Activated CD8-positive, alpha-beta memory T cell treated with anti-CD3 and anti-CD28 coated beads for 4 hours (primary cell): ENCODE measurements at places on chromosomes 4 and X.

DNA sequence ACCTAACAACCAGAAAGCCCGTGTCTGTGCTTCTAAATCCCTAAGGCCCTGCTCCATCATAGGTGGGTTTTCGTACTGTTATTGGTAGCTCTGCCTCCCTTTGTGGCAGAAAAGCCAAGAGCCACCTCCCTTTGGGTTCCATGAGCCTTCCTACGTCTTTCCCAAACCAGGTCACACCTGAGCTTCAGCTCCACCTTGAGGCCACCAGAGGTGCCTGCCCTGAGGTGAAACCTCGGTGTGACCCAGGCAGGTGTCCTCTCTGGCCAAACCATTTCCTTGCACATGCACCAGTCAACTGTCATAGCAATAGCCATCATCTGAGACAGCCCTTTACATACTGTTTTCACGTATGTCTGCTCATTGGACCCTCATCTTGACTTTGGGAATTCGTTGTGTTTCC, 188.0 kb upstream of the RBPJ start:
- DNase-seq = no peak

DNA sequence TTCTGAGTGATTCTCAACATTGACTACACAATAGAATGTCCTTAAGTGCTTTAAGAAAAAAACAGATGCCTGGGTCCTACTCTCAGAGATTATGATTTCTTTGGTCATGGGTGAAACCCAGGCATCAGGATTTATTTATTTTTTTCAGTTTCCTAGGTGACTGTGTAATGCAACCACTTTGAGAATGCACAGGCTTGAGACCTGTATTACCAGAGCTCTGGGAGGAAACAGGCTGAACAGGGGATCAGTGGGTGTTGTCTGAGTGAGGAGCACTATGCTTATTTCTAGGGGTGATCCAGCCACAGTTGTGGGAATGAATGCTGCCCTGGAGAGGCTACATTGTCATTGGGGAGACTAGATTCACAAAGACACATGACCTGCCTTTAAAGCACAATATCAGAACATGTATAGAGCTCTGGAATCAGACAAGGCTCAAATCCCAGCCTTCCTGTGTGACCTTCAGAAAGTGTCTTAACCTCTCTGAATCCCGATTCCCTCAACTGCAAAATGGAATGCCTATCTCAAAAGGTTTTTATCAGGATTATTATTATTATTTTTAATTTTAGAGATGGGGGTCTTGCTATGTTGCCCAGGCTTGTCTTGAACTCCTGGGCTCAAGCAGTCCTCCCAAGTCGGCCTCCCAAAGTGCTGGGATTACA, 61.6 kb upstream of the PRPS1 start:
- no peak for DNase-seq

DNA sequence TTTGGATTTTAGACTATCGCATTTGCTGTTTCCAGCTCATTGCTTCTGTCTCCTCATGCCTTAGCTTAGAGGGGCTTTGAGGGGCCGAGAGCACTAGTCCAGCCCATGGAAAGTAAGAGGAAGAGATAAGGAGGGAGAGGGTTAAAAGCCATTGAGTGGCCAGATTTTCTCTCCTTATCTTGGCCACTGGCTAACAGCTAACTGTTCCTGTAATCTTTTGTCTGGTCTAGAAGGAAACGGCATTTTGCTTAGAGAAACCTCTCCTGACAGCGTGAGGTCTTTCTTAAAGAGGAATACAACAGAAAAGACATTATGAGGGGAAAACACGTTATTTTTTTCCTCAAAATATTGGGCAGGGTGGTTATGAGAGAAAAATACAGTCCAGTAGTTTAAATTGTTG, 7.9 kb downstream of the GPR101 start:
- no peak for DNase-seq

- no peak for DNase-seq
Measured at GRCh38 chr4:95417531-95417930, 131.2 kb downstream of the UNC5C start.

DNA sequence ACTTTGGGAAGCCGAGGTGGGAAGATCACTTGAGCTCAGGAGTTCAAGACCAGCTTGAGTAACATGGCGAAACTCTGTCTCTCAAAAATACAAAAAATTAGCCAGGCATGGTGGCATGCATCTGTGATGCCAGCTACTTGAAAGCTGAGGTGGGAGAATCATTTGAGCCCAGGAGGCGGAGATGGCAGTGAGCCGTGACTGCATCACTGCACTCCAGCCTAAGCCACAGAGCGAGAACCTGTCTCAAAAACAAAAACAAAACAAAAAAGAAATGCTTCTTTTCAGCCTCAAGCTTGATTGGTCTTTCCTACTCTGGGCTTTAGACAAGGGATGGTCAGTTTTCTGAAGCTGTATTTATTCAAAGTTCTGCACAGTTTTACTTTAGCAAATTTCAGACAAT, 15.8 kb upstream of the DHRSX start:
- DNase-seq = no peak

DNA sequence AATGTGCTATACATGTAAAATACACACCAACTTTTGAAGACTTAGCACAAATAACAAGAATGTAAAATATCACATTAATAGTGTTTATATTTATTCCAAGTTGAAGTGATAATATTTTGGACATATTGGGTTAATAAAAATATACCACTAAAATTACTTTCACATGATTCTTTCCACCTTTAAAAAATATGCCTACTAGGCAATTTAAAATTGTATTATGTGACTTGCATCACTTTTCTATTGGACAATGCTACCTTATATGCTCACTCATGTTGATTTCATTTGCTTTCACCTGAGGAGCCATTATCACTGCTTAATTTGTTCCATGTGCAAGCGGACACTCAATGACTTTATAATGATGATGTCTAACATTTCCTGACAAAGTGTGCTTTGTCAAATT, 3.4 kb upstream of the PACRGL start:
- no peak for DNase-seq
